ENCODE measurements at places on chromosomes 5 and 9. TPM values are rescaled to one million over a fixed set of nuclear protein-coding genes. Genes with fewer than 3 reads are reported as not detected.

DNA sequence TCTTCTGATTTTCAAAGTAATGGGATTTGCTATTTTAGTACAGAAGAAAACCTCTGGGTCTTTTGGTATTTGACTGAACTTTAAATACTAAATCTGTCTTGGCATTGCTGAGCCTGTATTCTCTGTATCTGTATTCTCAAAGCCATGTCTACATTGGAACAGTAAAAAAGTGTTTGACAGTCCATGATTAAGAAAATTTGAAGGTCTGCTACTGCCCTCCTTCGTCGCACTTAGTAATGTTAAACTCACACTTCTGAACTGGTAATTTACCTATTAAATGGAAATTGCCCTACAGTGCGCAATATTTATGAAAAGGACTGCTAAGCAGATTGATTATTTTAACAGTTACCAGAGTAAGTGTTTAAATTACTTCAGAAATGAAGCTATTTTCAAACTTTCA, 165.7 kb upstream of the SMC2 start:
- H3K4me3 ChIP-seq = no peak overlapping the region
- no peaks in the 10 kb centered on the region for H3K36me3 ChIP-seq
- H3K27me3 ChIP-seq = no peaks in the 10 kb centered on the region

GRCh38 chr5:5314626-5315025, 107.9 kb upstream of the ICE1 start:
- no peaks in the 10 kb centered on the region for H3K27me3 ChIP-seq
- H3K36me3 ChIP-seq = no peaks in the 10 kb centered on the region
- H3K4me1 ChIP-seq = no peaks in the 10 kb centered on the region
- DNase-seq = no peak

DNA sequence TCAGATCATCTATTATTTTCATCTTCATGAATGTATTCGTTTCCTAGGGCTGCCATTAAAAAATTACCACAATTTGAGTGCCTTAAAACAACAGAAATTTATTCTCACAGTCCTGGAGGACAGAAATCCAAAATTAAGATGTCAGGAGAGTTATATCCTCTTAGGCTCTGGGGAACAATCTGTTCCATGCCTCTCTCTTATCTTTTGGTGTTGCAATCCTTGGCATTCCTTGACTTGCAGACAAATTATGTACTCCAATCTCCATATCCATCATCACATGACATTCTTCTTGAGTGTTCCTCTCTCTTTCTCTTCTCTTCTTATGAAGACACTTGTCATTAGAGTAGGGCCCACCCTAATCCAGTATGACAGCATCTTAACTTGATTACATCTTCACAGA, 339.4 kb downstream of the EFNA5 start:
- no peak for DNase-seq
- no peak overlapping the region for H3K27ac ChIP-seq
- no peak overlapping the region for H3K4me3 ChIP-seq
- no peaks in the 10 kb centered on the region for H3K4me1 ChIP-seq

DNA sequence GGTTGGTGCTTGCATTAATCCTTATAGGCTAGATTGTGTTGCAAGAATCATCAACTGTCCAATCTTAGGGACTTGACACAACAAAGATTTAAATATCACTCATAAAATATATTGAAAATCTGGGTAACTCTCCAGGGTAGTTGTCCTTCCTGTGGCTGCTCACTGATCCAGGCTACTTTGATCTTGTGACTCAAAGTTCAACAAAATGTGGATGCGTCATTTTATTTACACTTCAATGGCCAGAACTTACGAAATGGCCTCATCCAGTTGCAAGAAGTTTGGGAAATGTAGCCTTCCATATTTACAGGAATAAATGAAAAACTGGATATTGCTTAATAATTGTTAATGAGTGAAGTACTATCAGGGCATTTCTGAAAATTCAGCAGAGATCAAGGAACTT, 235.5 kb upstream of the ACTBL2 start:
- H3K27me3 ChIP-seq = no peaks in the 10 kb centered on the region
- H3K36me3 ChIP-seq = no peaks in the 10 kb centered on the region
- no peak overlapping the region for H3K27ac ChIP-seq
- no peaks in the 10 kb centered on the region for H3K4me1 ChIP-seq
- no peak overlapping the region for H3K4me3 ChIP-seq

GRCh38 chr5:5404381-5404780, 18.1 kb upstream of the ICE1 start:
- no peaks in the 10 kb centered on the region for H3K4me1 ChIP-seq
- H3K27me3 ChIP-seq = no peaks in the 10 kb centered on the region
- no peaks in the 10 kb centered on the region for H3K36me3 ChIP-seq
- no peak for DNase-seq

DNA sequence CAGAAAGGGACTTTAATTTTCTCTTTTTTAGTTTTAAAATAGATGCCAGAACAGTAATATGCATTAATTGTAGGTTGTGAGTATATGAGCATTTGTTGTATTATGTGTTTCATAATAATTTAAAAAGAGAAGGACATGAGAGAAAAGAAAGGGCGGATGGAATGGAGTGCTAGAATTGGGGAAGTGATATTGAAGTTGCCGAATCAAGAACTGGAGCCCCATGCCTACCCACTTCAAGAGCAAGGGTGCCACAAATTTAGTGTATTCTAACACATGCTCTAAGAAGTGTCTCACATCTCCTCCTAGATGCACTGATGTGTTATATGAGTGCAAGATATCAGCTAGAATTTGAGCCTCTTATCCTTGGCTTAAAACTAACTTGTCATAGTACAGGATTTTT, 43.6 kb upstream of the FYB1 start:
- H3K27me3 ChIP-seq = no peaks in the 10 kb centered on the region
- no peaks in the 10 kb centered on the region for H3K36me3 ChIP-seq
- DNase-seq = no peak

DNA sequence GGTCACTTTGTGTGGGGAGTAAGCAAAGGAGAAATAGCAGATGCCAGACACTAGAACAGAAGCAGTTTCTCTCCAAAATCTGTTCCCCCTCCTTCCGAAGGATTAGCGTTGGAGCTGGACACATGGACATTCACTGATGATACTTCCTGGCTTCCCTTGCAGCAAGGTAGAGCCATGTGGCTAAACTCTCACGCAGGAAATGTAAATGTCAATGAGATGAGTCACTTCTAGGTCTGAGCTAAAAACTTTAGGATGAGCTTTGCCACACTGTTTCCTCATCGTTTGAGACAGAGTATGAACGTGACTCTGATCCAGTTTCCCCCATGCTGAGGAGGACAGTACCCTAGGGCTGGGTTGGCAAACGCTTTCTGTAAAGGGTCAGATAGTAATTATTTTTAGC, 5.1 kb downstream of the BHMT2 start:
- no peak for DNase-seq
- no peaks in the 10 kb centered on the region for H3K4me1 ChIP-seq
- H3K4me3 ChIP-seq = no peak overlapping the region

DNA sequence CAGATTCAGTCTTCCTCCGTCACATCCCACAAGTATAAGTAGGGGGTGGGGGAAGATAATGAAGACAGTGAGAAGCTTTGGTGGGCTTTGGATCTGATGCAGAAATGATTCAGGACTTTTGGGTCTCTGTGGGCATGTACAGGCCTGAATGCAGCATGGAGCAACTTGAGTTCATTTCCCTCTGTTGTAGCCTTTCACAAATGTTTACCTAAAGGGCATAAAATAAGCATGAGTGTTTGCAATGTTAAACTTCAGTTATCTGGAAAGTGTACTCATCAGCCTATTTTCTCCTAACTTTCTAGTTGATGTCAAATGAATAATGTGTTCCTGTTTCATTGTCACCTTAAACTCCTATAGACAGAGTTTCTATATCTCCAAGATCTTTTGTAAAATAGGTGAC, 39.3 kb downstream of the GARNL3 start:
- peaks cover 2% of the 10 kb centered on the region for H3K4me1 ChIP-seq
- no peaks in the 10 kb centered on the region for H3K27me3 ChIP-seq
- no peak overlapping the region for H3K27ac ChIP-seq

GRCh38 chr5:57174128-57174889, 450 bp downstream of the GPBP1 start:
- peak overlapping the region; percentile 93 for H3K4me3 ChIP-seq
- peak overlapping the region; percentile 100 for H3K27ac ChIP-seq
- no peaks in the 10 kb centered on the region for H3K27me3 ChIP-seq

DNA sequence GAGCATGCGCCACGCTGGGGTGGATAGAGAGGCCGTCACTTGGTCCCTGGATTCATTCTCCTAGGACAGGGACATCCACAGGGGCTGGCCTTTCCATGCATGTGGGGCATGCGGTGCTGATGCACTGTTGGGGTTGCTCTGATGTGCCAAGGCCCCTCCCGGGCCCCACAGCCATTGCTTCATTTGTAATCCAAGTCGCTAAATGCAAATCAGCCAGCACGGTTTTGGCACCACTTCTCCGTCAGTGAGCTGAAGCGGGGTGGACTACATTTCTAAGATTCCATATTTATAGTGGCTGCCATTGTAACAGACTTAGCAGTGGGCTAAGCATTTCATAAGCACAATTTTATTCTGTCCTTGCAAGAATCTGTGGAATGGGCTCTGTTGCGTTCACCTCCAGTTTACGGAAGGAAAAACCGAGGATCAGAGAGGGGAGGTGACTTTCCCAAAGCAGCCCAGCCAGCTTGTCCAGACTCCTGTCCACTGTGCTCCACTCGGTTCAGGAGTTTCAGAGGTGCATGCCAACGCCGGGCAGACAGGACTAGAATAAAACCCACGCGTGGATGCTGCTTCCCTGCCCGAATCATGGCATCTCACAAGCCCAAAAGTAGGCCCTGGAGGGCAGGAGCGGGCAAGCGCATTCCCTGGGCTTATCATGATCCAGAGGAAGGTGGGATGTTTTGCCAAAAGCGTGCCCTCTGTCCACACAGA, 102.6 kb upstream of the COL5A1 start:
- peak overlapping the region; percentile 66 for H3K27ac ChIP-seq
- H3K36me3 ChIP-seq = no peaks in the 10 kb centered on the region
- no peak overlapping the region for H3K4me3 ChIP-seq
- H3K4me1 ChIP-seq = no peaks in the 10 kb centered on the region
- no peaks in the 10 kb centered on the region for H3K27me3 ChIP-seq
- DNase-seq = peak; percentile 56

GRCh38 chr9:89619019-89619418, 14.2 kb downstream of the GADD45G start:
- no peak for DNase-seq
- peaks cover 55% of the 10 kb centered on the region for H3K4me1 ChIP-seq
- H3K4me3 ChIP-seq = no peak overlapping the region
- H3K27ac ChIP-seq = no peak overlapping the region

DNA sequence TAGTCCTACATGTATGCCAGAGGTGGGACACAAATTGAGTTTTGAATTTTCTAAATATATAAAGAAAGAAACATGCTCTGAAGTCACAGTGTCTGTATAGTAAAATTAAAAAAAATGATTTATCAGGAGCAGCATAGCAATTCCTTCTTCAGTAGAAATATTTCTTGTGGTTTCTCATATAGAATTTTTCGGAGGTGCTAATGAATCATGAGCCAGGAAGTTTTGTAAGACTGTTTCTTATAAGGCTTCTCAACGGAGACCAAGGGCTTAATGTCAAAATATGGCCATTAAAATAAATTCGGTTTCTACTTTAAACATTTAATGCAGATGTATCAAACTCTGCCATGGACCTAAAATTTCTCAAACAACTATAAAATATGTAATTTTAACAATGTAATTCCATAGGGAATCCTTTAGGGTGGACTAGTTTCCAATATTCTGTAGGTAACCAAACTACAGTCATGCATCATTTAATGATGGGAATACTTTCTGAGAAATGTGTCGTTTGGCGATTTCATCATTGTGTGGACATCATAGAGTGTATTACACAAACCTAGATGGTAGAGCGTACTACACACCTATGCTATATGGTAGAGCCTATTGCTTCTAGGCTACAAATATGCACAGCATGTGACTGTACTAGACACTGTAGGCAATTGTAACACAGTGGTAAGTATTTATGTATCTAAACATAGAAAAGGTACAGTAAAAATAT, 66.3 kb downstream of the ANKRD55 start:
- no peak for DNase-seq
- H3K36me3 ChIP-seq = no peaks in the 10 kb centered on the region
- no peaks in the 10 kb centered on the region for H3K4me1 ChIP-seq
- H3K27ac ChIP-seq = no peak overlapping the region
- H3K27me3 ChIP-seq = no peaks in the 10 kb centered on the region
- no peak overlapping the region for H3K4me3 ChIP-seq

DNA sequence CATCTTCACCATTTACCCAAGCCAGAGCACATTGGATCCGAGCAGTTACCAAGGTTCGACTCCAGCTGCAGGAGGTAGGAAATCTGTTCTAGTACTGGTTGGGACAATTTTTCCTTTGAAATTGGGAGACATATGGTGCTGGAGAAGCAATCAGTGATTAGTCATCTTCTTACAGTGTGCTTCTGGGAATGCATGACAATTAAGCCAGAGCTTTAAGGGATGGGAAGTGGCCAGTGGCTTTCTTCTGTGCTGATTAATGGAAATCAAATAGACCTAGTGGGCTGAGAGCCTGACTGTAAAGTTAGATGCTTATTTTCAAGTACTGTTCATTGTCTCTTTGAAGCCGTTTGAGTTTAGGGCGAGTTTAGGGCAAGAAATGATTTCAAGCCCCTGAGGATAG, 152.1 kb downstream of the UNC13B start:
- H3K4me3 ChIP-seq = no peak overlapping the region
- no peaks in the 10 kb centered on the region for H3K4me1 ChIP-seq
- no peak overlapping the region for H3K27ac ChIP-seq
- DNase-seq = no peak
- H3K36me3 ChIP-seq = peaks cover 37% of the 10 kb centered on the region

GRCh38 chr5:139185589-139185988, 12.6 kb downstream of the SIL1 start:
- H3K4me1 ChIP-seq = peaks cover 85% of the 10 kb centered on the region
- no peak for DNase-seq
- H3K36me3 ChIP-seq = no peaks in the 10 kb centered on the region
- H3K4me3 ChIP-seq = no peak overlapping the region

GRCh38 chr5:31215236-31215635, 21.8 kb downstream of the CDH6 start:
- no peaks in the 10 kb centered on the region for H3K27me3 ChIP-seq
- no peak overlapping the region for H3K4me3 ChIP-seq
- H3K27ac ChIP-seq = no peak overlapping the region
- H3K4me1 ChIP-seq = peaks cover 26% of the 10 kb centered on the region
- DNase-seq = no peak
- no peaks in the 10 kb centered on the region for H3K36me3 ChIP-seq

GRCh38 chr9:38066914-38067858, 1.8 kb downstream of the SHB start:
- peak overlapping the region; percentile 97 for H3K27ac ChIP-seq
- H3K36me3 ChIP-seq = no peaks in the 10 kb centered on the region
- H3K4me1 ChIP-seq = peaks cover 70% of the 10 kb centered on the region
- H3K27me3 ChIP-seq = peaks cover 11% of the 10 kb centered on the region
- peak overlapping the region; percentile 93 for H3K4me3 ChIP-seq
- DNase-seq = peak; percentile 81

- DNase-seq = peak; percentile 55
- peaks cover 37% of the 10 kb centered on the region for H3K4me1 ChIP-seq
- H3K4me3 ChIP-seq = no peak overlapping the region
- H3K27me3 ChIP-seq = no peaks in the 10 kb centered on the region
- peak overlapping the region; percentile 59 for H3K27ac ChIP-seq
Observed at GRCh38 chr5:142507531-142508372, 178.1 kb downstream of the FGF1 start.

Gene VCAN
- 10.1 TPM for total RNA-seq

Gene PARP8
- total RNA-seq = 6.7 TPM

Gene OR13C2
- total RNA-seq = not detected

Gene POU5F2
- 2.3 TPM for total RNA-seq

Gene QRFP
- not detected for total RNA-seq

Gene C7
- 167 TPM for total RNA-seq

Gene CCNJL
- 2.4 TPM for total RNA-seq

Gene SPINK7
- total RNA-seq = not detected

Gene IRX2
- 17.5 TPM for total RNA-seq

Gene PCDHB15
- total RNA-seq = not detected

Gene CENPH
- 15.6 TPM for total RNA-seq

Gene GHR
- total RNA-seq = 30.3 TPM

Gene PCDHB12
- total RNA-seq = 8.5 TPM

Gene MTX3
- 2.6 TPM for total RNA-seq

All from stomach (tissue), 19 donors.